ENCODE measurements at places on chromosomes 16 and 17.
A peak's percentile ranks its signal among the peaks of the same experiment; 100 is the strongest.

- DNase-seq = no peak
Observed at GRCh38 chr16:67028167-67028695, 718 bp upstream of the CBFB start.

- peak; percentile 55 for DNase-seq
Observed at GRCh38 chr16:77171745-77172635, 19.0 kb upstream of the MON1B start.

GRCh38 chr17:43669971-43670644 is 8.4 kb upstream of the MEOX1 start:
- DNase-seq = no peak

GRCh38 chr16:10136916-10137315 is 45.3 kb downstream of the GRIN2A start:
- DNase-seq = no peak

GRCh38 chr16:89060207-89060794 is 33.4 kb upstream of the ACSF3 start:
- no peak for DNase-seq

GRCh38 chr17:35089586-35090296 is 26.2 kb upstream of the RFFL start:
- peak; percentile 41 for DNase-seq

DNA sequence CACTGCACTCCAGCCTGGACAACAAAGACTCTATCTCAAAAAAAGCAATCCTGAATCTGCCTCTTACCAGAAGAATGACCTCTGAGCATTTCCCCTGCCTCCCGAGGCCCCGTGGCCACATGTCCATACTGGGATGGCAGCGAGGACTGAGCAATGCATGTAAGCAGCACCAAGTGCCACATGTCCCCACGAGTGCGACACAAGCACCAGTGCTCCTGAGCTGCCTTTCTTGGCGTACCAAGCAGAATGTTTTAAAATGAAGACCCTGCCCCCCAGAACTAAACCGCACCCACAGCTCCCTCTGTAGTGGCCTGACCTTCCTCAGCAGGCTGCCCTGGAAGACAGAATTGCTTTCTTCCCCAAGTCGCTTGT is 373.3 kb downstream of the SLC39A11 start:
- no peak for DNase-seq

DNA sequence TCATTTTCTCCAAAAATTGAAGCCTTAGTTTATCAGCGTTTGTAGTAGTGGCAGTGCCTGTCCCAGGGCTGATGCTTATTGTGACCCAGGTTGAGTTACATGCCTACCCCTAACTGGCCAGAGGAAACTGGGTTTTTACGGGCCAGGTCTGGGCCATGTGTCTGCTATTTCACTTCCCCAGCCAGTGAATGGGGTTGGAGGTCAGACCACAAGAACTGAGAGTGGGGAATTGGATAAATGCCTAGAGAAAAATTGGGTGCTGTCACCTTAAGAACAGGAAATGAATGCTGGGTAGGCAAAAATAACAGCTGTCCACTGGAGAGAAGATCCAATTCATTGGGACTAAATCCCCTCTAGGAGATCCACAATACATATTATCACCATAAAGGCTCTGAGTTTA is 5.2 kb downstream of the ADPRM start:
- peak; percentile 78 for DNase-seq
